ENCODE measurements at places on chromosomes 3 and 15. TPM values are rescaled to one million over a fixed set of nuclear protein-coding genes. Genes with fewer than 3 reads are reported as not detected.

GRAMD1C gene
- 52.5 TPM for total RNA-seq

ERICH6 gene
- total RNA-seq: not detected

ZNF619 gene
- total RNA-seq: 27.6 TPM

DISP2 gene
- 0.71 TPM for total RNA-seq

MST1 gene
- total RNA-seq: 15.7 TPM

PFKFB4 gene
- 3.3 TPM for total RNA-seq

GOLGA8K gene
- total RNA-seq: 0.49 TPM

VIPR1 gene
- total RNA-seq: 8.3 TPM

CLDND1 gene
- 134 TPM for total RNA-seq

CSTA gene
- total RNA-seq: not detected

RAB7A gene
- 138 TPM for total RNA-seq

MESP2 gene
- not detected for total RNA-seq

FSTL1 gene
- not detected for total RNA-seq

BNC1 gene
- not detected for total RNA-seq

LDHAL6B gene
- total RNA-seq: not detected

CFAP100 gene
- total RNA-seq: not detected

LRRC2 gene
- total RNA-seq: not detected

Data from B cell (primary cell).